HFFc6 (cell line): ENCODE measurements at places on chromosomes 7 and 10. TPM values are rescaled to one million over a fixed set of nuclear protein-coding genes. Genes with fewer than 3 reads are reported as not detected.

Gene SEMA3E
- total RNA-seq = not detected in 3 replicates

Gene CYP2W1
- total RNA-seq = not detected in 3 replicates

Gene TMEM225B
- 0.42 to 1.4 TPM (median 0.82 TPM) in 3 replicates for total RNA-seq

Gene SNX8
- 44.6 to 67.0 TPM (median 45.7 TPM) in 3 replicates for total RNA-seq

Gene NKX1-2
- not detected in 3 replicates for total RNA-seq

Gene SUGCT
- 9.6 to 20.1 TPM (median 17.7 TPM) in 3 replicates for total RNA-seq

Gene HABP2
- not detected in 3 replicates for total RNA-seq

Gene TPST1
- 23.5 and 29.6 TPM in 2 replicates for total RNA-seq

Gene GPR85
- total RNA-seq = 2.0 to 3.1 TPM (median 2.1 TPM) in 3 replicates

Gene ZNF503
- 8.9 to 14.2 TPM (median 10.0 TPM) in 3 replicates for total RNA-seq

Gene CFAP43
- not detected in 3 replicates for total RNA-seq

Gene SPDYE5
- not detected in 3 replicates for total RNA-seq

Gene PTF1A
- total RNA-seq = not detected in 2 replicates

Gene SRGN
- total RNA-seq = 131 to 469 TPM (median 144 TPM) in 3 replicates

Gene ANKRD61
- 0.18 TPM in 2 of 3 replicates, not detected in the other for total RNA-seq

Gene CCDC3
- total RNA-seq = 0.07 to 0.09 TPM in 2 of 3 replicates, not detected in the other

Gene HDAC9
- 10.6 to 29.2 TPM (median 11.7 TPM) in 3 replicates for total RNA-seq

Gene USP54
- total RNA-seq = 7.3 to 10.2 TPM (median 8.2 TPM) in 3 replicates

Gene CLDN3
- total RNA-seq = not detected in 3 replicates

Gene CYP26C1
- 0.13 TPM in 1 of 3 replicates, not detected in the others for total RNA-seq

Gene MGMT
- 9.9 to 19.7 TPM (median 16.4 TPM) in 3 replicates for total RNA-seq

Gene MBL2
- not detected in 2 replicates for total RNA-seq

Gene AZGP1
- not detected in 3 replicates for total RNA-seq

Gene GPC2
- total RNA-seq = 0.32 to 1.2 TPM (median 1.1 TPM) in 3 replicates

Gene TMEM270
- total RNA-seq = not detected in 2 replicates

Gene TCF7L2
- total RNA-seq = 15.4 to 16.0 TPM (median 16.0 TPM) in 3 replicates

Gene GLUD1
- total RNA-seq = 115 and 119 TPM in 2 replicates

Gene PLXNA4
- 0.03 TPM in 1 of 2 replicates, not detected in the other for total RNA-seq

Gene LIPK
- total RNA-seq = not detected in 3 replicates

Gene CXCL12
- 114 to 189 TPM (median 120 TPM) in 3 replicates for total RNA-seq

Gene DDC
- total RNA-seq = not detected in 3 replicates

Gene SIRT1
- total RNA-seq = 9.8 and 12.0 TPM in 2 replicates

Gene KCNIP2
- total RNA-seq = 0.55 to 0.88 TPM (median 0.85 TPM) in 3 replicates

Gene GRIFIN
- not detected in 3 replicates for total RNA-seq

Gene GIMAP8
- not detected in 3 replicates for total RNA-seq

Gene NUPR2
- total RNA-seq = not detected in 3 replicates

Gene NUTM2A
- 0.16 TPM in 1 of 2 replicates, not detected in the other for total RNA-seq

Gene CUBN
- 0.59 to 1.5 TPM (median 0.69 TPM) in 3 replicates for total RNA-seq

Gene ASB13
- 7.1 to 9.7 TPM (median 8.5 TPM) in 3 replicates for total RNA-seq

Gene PRKCQ
- not detected in 3 replicates for total RNA-seq

Gene LRGUK
- 0.05 to 0.32 TPM (median 0.09 TPM) in 3 replicates for total RNA-seq

Gene SPDYE1
- total RNA-seq = 0.07 TPM in 1 of 3 replicates, not detected in the others

Gene NYAP1
- 0.21 to 0.99 TPM (median 0.38 TPM) in 3 replicates for total RNA-seq

Gene AKR1B1
- total RNA-seq = 202 and 210 TPM in 2 replicates

Gene CALCR
- total RNA-seq = not detected in 3 replicates

Gene SHTN1
- total RNA-seq = 3.4 to 4.6 TPM (median 3.8 TPM) in 3 replicates

Gene GSTO2
- 2.7 to 15.0 TPM (median 3.2 TPM) in 3 replicates for total RNA-seq
